Glutamatergic neuron (in vitro differentiated cells): ENCODE measurements at places on chromosomes 5 and 9. TPM values are rescaled to one million over a fixed set of nuclear protein-coding genes. Genes with fewer than 3 reads are reported as not detected.

DNA sequence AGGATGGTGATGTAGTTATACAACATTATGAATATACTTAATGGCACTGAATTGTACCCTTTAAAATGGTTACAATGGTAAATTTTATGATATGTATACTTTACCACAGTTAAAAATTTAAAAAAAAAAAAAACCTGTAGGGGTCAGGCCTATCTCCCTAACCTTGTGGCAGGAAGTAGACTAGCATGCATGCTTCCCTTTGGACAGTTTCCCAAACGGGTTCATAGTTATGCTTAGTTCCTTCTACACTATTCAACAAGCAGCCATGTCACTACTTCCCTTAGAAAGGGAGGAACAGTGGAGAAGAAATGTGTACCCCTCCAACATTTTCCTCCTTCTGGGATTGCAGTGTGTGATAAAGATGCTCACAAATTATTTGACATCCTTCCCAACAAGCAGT lies 32.5 kb downstream of the IDNK start:
- peaks cover 23% of the 10 kb centered on the region for H3K36me3 ChIP-seq
- H3K27me3 ChIP-seq: peaks cover 2% of the 10 kb centered on the region
- H3K4me1 ChIP-seq: no peaks in the 10 kb centered on the region
- H3K4me3 ChIP-seq: no peak overlapping the region
- H3K27ac ChIP-seq: no peak overlapping the region
- DNase-seq: no peak

GRCh38 chr5:174067499-174067898 lies 22.0 kb downstream of the NSG2 start:
- H3K36me3 ChIP-seq: peaks cover 5% of the 10 kb centered on the region
- H3K27ac ChIP-seq: no peak overlapping the region
- peaks cover 15% of the 10 kb centered on the region for H3K4me1 ChIP-seq
- peaks cover 6% of the 10 kb centered on the region for H3K27me3 ChIP-seq

GRCh38 chr5:19802686-19803085 lies 185.3 kb downstream of the CDH18 start:
- H3K4me1 ChIP-seq: no peaks in the 10 kb centered on the region
- H3K36me3 ChIP-seq: no peaks in the 10 kb centered on the region
- no peak overlapping the region for H3K4me3 ChIP-seq
- no peaks in the 10 kb centered on the region for H3K27me3 ChIP-seq
- no peak overlapping the region for H3K27ac ChIP-seq

- H3K36me3 ChIP-seq: peaks cover 5% of the 10 kb centered on the region
- no peak for DNase-seq
- peaks cover 2% of the 10 kb centered on the region for H3K27me3 ChIP-seq
- H3K4me1 ChIP-seq: peaks cover 10% of the 10 kb centered on the region
- no peak overlapping the region for H3K27ac ChIP-seq
Measured at GRCh38 chr9:98253565-98253964, 1.9 kb downstream of the TBC1D2 start.

DNA sequence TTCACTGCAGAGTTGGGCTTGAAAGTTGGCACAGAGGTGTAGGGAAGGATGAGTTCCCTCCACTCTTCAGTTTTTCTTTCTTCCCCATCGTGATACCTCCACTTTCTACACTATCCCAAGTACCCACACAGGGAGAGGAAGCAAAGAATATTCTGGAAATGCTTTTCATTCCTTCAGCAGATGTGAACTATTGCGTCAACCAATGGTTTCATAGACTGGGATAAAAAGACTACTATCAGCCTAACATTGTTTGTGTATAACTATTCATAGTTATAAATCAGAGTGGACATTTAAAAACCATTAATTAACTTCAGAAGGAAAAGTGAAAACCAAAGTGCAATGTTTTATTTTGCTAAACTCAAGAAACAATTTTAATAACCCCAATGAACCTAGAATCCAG lies 63.6 kb upstream of the MAMDC2 start:
- H3K27me3 ChIP-seq: peaks cover 1% of the 10 kb centered on the region
- no peak overlapping the region for H3K4me3 ChIP-seq
- no peak overlapping the region for H3K27ac ChIP-seq

GRCh38 chr5:1662559-1663085 lies 137.0 kb downstream of the MRPL36 start:
- peaks cover 7% of the 10 kb centered on the region for H3K4me1 ChIP-seq
- DNase-seq: no peak
- no peak overlapping the region for H3K27ac ChIP-seq
- no peak overlapping the region for H3K4me3 ChIP-seq

DNA sequence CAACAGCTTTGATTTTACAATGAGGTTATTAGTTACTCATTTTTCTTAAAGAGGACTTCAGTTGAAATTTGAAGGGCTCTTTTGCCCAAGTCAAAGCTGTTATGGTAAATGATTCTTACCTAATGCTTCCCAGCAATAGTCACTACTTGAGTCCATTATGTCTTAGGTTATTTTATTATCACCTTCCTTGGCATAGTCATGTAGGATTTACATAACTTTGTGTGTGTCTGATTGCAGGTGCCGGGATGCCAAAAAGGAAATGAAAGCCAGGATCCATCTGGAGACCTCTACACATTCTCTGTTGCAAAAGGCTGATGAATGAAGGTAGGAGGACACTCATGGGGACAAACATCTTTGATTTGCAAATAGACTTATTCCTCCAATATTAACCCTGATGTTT lies 38.8 kb upstream of the PLPPR1 start:
- H3K4me3 ChIP-seq: no peak overlapping the region
- no peak overlapping the region for H3K27ac ChIP-seq
- DNase-seq: no peak
- H3K27me3 ChIP-seq: no peaks in the 10 kb centered on the region
- H3K36me3 ChIP-seq: no peaks in the 10 kb centered on the region

The TIMD4 gene
- total RNA-seq: not detected

The PLK2 gene
- 7.8 TPM for total RNA-seq

The MINAR2 gene
- total RNA-seq: 0.34 TPM

The C1QTNF3 gene
- total RNA-seq: 9.0 TPM
